ENCODE measurements at places on chromosomes 12 and 14.
A peak's percentile ranks its signal among the peaks of the same experiment; 100 is the strongest.

DNA sequence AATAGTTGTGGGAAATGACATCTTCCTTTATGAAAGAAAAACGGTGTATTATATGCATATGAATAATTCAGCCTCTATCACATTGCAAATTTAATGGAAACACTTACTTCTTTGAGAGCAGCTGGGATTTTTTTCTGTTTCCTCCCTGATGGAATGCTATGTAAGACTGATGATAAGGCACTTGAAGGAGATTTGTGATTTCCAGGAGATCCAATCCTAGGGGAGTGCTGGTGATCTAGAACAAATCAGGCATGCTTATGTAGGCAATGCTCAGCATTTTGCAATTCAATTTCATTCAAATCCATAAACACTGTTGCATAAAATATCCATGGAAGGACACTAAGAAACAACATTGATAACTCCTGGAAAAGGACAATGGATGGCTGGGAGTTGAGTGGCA, 16.0 kb upstream of the NR2C1 start:
- no peak for DNase-seq

DNA sequence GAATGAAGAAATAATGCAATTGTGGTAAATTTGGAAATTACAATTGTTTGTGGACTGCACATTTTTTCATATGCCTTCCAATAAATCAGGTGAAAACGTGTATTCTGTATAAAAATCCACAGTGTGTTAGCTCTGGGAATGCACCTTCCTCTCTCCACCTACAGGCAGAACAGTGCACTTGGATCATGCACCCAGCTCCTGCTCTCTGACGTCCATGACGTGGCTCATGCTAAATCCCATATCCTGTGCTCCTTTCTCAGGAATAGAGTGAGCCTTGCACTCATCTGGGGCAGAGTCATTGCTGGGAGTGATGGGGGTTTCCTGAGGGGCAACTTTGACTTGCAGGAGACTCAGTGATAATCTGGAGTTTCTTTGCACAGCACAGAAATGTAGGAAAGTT, 1282.1 kb downstream of the TMEM121 start:
- DNase-seq = no peak

- DNase-seq = no peak
These were observed 179.6 kb downstream of the ADGRD1 start for GRCh38 chr12:131133015-131133905.

DNA sequence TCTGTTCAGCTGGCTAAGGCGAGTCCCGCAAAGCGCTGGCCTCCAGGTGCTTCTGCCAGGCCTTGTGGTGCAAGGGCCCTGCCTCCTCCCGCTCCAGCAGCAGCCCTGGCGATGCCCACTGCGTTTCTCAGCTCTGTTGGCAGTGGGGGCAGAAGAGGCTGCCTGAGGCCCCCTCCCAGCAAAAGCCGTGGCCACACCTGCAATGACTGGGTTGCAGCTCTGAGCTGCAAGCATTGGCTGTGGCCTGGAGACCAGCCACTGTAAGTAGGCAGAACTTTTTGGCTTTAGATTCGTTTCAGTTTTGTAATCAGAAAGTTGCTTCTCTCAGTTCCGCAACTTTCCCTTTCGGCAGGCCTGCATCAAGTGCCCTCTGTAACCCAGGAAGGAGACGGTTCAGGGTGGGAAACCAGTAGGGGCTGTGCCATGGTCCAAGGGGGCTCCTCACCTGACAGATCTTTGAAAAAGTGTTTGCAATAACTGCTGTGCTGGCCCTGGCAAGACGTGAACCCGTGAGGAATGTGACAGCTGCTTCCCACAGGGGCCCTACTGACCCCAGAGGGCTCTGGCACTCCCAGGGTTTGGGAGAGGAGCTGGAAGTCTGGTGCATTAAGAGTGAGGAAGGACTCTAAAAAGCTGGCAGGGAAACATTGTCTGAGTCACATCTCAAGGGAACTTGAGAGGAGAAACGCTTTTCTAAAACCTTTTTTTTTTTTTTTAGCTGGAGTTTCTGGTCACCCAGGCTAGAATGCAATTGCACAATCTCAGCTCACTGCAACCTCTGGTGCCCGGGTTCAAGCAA, 54.5 kb upstream of the MAX start:
- no peak for DNase-seq

GRCh38 chr12:57069523-57069922, 9.1 kb downstream of the NEMP1 start:
- peak; percentile 39 for DNase-seq

- no peak for DNase-seq
These were observed 56.4 kb downstream of the TMCC3 start for GRCh38 chr12:94593822-94594442.

DNA sequence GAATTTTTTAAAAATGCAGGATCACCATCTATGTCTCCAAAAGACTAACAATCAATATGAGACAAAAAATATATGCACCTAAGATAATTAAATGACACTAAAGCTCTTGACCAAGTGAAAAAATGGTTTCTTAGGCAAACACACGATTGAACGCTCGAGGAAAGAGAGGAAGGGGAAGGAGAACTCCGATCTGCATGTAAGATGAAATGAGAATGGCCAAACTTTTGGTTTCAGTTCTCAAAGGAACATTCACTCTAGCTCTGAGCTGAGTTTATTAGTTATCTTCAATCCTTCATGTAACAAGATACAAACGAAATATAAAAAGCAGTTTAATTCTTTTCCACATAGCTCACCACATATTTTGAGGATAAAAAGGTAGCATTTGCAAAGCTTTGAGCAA, 2.8 kb downstream of the DYRK4 start:
- no peak for DNase-seq

DNA sequence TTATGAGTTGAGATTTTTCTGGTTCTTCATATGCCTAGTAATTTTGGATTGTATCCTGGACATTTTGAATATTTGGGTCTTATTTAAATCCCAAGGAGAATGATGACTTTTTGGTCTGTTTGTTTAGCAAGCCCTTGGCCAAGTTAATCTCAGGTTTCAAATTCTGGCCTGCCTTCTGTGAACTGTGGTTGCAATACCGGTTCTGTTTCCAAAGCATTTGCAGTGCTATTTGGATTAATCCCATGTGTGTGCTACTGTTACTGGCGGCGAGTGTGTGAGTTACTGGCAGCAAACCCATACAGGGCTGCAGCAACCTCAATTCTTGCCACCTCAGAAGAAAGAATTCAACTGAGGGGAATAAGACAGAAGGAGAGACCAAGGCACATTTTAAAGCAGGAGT, 51.1 kb downstream of the TMEM260 start:
- no peak for DNase-seq

DNA sequence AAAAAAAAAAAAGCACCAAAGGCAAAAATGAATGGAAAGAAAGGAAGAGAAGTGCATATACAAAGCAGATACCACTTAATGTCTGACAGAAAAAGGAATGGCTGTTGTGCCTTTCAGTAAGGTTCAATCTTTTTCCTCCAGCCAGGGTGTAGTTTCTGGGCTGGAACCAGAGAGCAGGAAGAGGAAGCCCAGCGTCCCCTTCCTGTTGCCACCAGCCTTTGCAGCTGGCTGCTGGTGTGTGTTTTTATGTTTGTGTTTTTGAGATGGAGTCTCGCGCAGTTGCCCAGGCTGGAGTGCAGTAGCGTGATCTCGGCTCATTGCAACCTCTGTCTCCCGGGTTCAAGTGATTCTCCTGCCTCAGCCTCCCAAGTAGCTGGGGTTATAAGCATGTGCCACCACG, 64.6 kb upstream of the LTA4H start:
- DNase-seq = no peak

GRCh38 chr12:106333756-106334155, 23.8 kb upstream of the POLR3B start:
- no peak for DNase-seq

GRCh38 chr12:96375841-96376604, 24.2 kb downstream of the CDK17 start:
- DNase-seq = no peak

DNA sequence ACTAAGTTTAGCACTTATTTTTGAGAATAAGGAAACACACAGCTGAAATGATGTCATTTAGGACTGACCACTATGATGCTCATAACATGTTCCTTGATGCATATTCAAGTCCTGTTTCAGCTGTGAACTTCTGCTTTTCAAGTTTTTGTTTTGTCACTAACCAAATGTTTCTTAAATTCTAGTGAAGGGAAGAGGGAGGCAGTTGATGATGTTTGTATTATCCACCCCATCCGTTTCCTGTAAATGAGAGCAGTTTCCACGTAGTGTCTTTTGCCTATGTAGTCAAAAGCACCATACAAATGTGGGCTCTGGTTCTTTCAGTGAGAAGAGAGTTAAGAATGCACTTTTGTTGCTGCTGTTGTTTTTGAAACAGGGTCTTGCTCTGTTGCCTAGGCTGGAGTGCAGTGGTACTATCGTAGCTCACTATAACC, 491.8 kb downstream of the PCNX1 start:
- no peak for DNase-seq

GRCh38 chr12:54935235-54935951, 49.2 kb downstream of the TESPA1 start:
- DNase-seq = no peak

DNA sequence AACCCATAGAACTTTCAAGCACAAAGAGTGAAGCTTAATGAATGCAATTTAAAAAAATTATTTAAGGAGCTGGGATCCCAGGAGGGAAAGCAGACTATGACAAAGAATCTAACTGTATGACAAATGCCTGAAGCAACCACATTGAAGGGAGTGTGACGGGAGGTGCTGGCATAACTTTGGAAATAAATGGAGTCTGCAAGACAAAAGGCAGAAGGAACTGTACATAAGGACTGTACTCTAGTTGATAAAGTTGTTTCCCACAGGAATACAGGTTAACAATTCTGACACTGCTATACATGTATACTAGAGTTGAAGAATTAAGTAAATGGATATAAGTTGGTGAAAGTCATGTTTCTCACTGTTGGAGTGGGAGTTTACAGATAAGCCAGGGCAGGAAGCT, 41.2 kb upstream of the WSCD2 start:
- no peak for DNase-seq

- DNase-seq = no peak
These were observed 48.7 kb downstream of the EID3 start for GRCh38 chr12:104352106-104352713.

- DNase-seq = no peak
These were observed 5.5 kb upstream of the GALC start for GRCh38 chr14:87998482-87998881.

GRCh38 chr14:30287579-30288445, 271.1 kb upstream of the G2E3 start:
- no peak for DNase-seq

GRCh38 chr12:70048521-70049250, 194.5 kb upstream of the CNOT2 start:
- DNase-seq = no peak

GRCh38 chr12:106733660-106734059, 40.8 kb upstream of the RIC8B start:
- no peak for DNase-seq

- DNase-seq = no peak
These were observed 53.1 kb upstream of the GNG2 start for GRCh38 chr14:51807356-51807755.

GRCh38 chr12:79673354-79673753, 17.4 kb downstream of the PAWR start:
- peak; percentile 21 for DNase-seq

GRCh38 chr12:19222558-19222957, 93.0 kb downstream of the PLEKHA5 start:
- DNase-seq = no peak

- no peak for DNase-seq
These were observed 13.1 kb upstream of the GPR132 start for GRCh38 chr14:105078294-105078693.

- DNase-seq = peak; percentile 66
These were observed 4.9 kb upstream of the ANKLE2 start for GRCh38 chr12:132766380-132767085.

- DNase-seq = no peak
These were observed 175.4 kb upstream of the LHX5 start for GRCh38 chr12:113647048-113647447.

GRCh38 chr12:105466901-105467598, 136.6 kb downstream of the C12orf75 start:
- no peak for DNase-seq

- no peak for DNase-seq
These were observed 349.1 kb downstream of the DPF3 start for GRCh38 chr14:72544615-72545387.

DNA sequence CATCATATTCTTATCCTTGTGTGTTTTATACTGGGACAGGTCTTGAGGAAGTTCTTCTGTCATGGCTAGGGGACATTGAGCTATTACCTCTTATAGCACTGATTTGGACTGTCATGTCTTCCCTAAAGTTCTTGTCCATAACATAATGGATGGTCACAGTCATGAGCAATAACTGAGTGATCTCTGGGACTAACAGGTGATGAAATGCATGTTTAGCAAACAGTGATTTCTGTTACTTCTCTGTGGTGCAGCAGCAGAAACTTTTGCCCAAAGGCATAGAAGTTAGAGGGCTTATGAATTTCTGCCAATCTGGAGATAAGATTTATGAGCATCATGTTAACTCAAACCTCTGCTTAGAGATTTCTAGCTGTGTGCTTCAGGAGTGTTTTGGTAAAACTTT, 5.9 kb downstream of the ADIPOR2 start:
- no peak for DNase-seq

GRCh38 chr14:30108975-30109700, 181.5 kb upstream of the PRKD1 start:
- DNase-seq = no peak

DNA sequence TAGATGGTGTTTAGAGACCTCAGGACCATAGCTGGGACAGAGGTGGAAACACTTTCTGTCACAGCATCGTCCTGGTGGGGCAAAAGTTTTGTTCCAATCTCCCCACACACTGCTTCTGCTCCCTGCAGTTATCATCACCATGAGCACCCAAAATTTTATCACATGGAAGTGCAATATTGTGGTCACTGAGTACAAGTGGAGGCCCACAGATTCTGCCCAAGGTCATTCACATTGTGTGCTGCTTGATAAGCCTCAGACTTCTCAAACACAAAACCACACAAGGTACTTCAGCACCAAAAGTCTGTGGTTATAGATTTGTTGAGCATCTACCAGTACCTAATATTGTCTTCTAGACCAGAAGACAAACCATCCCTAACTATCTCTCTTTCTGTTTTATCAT, 554 bp upstream of the KRT77 start:
- no peak for DNase-seq

- no peak for DNase-seq
These were observed 474.6 kb downstream of the DPF3 start for GRCh38 chr14:72419226-72419775.

GRCh38 chr14:73339846-73340595, 102.7 kb downstream of the PAPLN start:
- no peak for DNase-seq

DNA sequence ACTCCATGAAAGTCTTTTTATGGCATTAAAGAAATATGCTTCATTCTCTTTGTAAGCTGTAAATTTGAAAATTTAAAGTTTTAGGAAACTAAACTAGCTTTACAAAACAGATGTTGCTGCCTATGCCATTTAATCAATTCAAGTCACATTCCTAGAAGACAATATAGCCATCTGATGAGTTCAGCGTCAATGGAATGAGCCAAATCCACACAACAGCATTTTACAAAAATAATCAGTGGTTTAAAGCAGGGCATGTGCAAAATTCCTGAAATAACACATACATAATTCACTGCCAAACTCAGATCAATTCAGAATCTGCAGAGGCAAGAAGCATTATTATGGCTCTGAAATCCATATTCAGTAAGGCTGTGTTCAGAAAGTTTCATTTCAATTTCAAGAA, 75.6 kb downstream of the MED13L start:
- no peak for DNase-seq
